COLO829 (cell line): ENCODE measurements at places on chromosomes 2 and 18.

DNA sequence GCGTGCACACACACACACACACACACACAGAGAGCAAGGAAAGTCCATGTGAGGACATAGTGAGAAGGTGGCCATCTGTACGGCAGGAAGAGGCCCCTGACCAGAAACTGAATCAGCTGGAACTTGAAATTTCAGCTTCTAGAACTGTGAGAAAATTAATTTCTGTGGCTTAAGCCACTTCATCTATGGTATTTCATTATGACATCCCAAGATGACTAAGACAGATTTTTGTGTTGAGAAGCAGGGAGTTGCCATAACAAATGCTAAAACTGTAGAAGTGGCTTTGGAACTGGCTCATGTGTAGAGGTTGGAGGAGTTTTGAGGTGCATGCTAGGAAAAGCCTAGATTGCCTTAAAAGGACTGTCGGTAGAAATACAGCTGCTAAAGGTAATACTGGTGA lies 63.4 kb upstream of the ZBTB7C start:
- no peak for DNase-seq

GRCh38 chr2:33145459-33145858 lies 198.7 kb downstream of the LTBP1 start:
- no peak for DNase-seq

DNA sequence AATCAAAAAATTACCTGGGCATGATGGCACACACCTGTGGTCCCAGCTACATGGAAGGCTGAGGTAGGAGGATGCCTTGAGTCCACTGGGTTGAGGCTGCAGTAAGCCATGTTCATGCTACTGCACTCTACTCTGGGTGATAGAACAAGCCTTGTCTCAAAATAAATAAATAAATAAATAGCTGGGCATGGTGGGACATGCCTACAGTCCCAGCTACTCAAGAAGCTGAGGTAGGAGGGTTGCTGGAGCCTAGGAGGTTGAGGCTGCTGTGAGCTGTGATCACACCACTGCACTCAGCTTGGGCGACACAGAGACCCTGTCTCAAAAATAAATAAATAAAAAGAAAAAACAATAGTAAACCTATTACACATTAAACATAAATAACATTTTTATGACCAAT lies 3.0 kb downstream of the AP1S3 start:
- no peak for DNase-seq

DNA sequence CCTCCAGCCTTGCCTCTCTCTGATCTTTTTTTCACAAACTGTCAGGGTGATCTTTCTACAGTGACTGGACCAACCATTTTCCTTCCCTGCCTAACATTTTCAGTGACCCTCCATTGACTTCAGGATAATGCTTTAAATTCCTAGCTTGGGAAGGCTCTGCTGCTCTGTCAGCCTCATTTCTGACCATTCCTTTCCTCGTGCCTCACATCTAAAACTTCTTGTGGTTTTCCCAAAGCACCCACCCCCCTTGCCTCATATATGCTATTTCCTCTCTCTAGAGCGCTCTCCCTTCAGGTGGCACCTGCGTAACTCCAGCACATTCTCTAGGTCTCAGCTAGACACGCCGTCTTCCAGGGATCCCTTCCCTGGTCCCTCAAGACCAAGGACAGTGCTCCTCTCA lies 37.2 kb downstream of the DRC1 start:
- no peak for DNase-seq

GRCh38 chr18:78418379-78418778 lies 561.2 kb upstream of the SALL3 start:
- DNase-seq = no peak

- DNase-seq = no peak
Measured at GRCh38 chr2:221042926-221043325, 529.2 kb downstream of the EPHA4 start.

DNA sequence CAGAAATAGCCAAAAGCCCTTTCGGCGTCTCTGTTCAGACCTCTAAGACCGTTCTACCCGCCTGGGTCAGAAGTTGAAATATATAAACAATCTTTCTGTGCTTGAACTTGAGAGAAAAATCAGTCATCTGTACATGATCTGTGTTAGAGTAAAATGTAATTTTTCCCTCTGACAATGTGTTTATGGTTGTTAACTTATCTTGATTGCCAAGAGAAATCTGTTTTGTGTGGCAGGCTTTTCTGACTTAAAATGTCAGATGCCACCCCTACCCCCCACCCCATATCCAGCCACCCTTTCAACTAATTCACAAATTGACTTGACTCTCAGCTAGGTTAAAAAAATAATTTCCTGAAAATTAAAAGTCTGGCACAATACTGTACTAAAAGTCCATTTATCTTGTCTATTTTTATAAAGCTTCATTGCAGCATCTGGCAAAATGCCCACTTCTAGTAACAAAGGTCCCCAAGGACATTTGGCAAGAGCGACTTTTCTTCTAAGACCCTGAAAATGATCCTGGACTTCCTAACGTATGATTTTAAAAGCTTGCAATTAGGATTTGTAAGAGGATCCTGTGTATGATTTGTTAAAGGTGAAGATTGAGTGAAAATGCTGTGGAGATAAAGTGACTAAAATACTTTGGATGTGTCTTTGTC lies 304.2 kb downstream of the EPHA4 start:
- DNase-seq = no peak

GRCh38 chr2:199042660-199043379 lies 414.9 kb downstream of the SATB2 start:
- DNase-seq = no peak

GRCh38 chr2:147689220-147689909 lies 155.5 kb upstream of the ACVR2A start:
- DNase-seq = no peak

- peak; percentile 7 for DNase-seq
Measured at GRCh38 chr2:208222351-208222750, 32.5 kb downstream of the IDH1 start.
